Activated effector memory CD4-positive, alpha-beta T cell treated with Interleukin-2 at 50 U/mL for 16 hours (primary cell): ENCODE measurements at places on chromosomes 6 and 20.

- no peak for DNase-seq
These were observed 36.2 kb downstream of the FOXO3 start for GRCh38 chr6:108596956-108597355.

DNA sequence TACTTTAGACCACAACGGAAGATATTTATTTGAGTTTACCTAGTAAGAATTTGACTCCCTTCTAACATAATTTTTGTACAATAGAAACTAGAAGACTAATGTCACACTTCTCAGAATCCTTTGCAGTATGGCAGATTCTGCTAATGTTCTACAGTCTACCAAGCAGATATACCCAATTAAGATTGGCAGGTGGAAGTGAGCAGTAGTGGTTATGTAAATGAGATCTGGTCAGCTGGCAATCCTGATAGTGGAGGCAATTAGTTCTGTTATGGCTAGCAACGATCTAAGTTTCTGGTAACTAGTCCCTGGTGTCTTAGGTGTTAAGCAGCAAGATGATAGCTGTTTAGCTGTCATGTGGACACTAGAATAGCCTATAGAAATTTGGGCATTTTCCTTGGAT, 101.0 kb downstream of the CENPW start:
- DNase-seq, result no peak

- DNase-seq, result no peak
These were observed 47.2 kb upstream of the IPCEF1 start for GRCh38 chr6:154403788-154404187.

DNA sequence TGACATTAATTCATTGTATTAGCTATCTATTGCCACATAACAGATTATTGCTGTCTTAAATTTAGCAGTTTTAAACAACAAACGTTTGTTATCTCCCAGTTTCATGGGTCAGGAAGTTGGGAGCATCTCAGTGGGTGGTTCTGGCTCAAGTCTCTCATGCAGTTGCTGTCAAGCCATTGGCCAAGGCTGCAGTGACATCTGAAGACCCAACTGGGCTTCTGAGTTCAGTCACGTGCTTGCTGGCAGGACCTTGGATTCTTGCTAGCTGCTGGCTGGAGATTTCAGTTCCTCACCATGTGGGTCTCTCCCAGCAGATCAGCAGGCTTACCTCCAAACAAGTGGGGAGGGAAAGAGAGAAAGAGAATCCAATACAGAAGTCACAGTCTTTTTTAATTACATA, 152.6 kb upstream of the EXOC2 start:
- DNase-seq, result no peak

GRCh38 chr20:61037498-61037897, 214.6 kb upstream of the CDH4 start:
- no peak for DNase-seq

- peak; percentile 53 for DNase-seq
These were observed 675 bp upstream of the TRERF1 start for GRCh38 chr6:42452171-42453030.

- no peak for DNase-seq
These were observed 273.3 kb upstream of the JARID2 start for GRCh38 chr6:14972379-14973067.

DNA sequence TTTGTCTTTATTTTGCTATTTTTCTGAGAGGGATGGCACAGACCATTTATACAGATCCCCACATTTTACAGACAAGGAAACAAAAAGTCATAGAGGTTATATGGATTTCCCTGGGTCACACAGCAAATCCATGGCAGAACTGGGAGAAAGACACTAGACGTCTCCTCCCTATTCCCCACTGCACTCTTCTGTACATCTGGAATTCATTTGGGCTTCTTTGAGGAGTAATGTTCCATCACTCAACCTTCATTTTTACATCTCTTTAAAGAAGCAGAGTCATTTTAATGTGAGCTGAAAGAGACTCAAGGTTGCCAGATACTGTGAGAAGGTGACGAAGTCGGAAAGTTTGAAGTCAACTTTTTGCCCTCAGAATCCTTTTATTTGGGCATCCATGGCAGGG, 207.3 kb downstream of the OTOR start:
- no peak for DNase-seq

DNA sequence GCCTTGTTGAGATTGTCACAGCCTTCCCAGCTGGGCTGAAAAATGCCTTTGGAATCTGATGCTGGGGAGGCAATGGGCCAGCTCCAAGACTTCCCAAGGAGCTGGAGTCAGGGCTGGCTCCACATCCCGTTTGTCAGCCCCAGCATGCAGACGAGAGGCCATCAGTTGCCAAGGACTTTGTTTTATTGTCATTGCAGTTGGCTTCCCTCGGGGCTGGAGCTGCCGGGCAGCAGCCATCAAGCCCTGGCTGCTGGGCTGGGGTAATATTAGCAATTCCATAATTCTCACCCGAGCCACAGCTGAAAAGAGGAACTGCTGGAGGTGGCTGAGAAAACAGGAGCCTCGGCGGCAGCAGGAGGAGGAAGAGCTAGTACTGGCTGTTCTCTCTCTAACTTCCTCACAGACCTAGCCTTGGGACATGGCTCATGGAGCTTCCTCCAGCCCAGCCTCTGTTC, 182.5 kb downstream of the CDC5L start:
- DNase-seq, result no peak

DNA sequence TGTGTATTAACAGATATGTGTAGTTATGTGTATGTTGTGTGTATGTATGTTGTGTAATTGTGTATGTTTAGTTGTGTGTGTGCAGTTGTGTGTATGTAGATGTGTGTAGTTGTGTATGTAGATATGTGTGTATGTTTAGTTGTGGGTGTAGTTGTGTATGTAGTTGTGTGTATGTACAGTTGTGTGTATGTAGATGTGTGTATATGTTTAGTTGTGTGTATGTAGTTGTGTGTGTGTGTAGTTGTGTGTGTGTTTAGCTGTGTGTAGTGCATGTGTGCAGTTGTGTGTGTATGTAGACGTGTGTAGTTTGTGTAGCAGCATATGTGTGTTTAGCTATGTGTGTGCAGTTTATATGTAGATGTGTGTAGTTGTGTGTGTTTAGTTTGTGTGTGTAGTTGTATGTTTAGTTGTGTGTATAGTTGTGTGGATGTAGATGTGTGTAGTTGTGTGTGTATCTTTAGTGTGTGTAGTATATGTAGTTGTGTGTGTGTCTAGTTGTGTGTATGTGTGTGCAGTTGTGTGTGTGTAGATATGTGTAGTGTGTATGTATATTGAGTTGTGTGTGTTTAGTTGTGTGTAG, 16.3 kb downstream of the SIRT5 start:
- DNase-seq, result no peak

DNA sequence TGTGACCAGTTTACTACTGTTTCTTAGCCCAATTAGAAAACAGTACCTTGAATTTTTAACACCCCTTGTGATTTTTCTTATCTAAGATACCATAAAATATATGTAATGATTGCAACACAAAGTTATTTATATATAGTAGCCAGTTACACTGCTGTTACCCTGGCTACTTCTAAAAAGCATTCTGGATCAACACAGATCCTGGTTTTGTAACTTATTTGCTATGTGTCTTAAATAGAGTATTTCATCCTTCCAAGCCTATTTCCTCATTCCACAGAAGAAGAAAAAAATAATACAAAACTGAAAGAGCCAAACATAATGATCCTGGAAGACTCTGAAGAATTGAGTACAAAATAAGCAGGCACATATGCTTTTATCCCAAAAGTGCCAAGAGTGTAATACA, 19.0 kb upstream of the GSTA4 start:
- DNase-seq, result no peak

GRCh38 chr6:22322103-22323030, 25.5 kb upstream of the PRL start:
- DNase-seq, result no peak

DNA sequence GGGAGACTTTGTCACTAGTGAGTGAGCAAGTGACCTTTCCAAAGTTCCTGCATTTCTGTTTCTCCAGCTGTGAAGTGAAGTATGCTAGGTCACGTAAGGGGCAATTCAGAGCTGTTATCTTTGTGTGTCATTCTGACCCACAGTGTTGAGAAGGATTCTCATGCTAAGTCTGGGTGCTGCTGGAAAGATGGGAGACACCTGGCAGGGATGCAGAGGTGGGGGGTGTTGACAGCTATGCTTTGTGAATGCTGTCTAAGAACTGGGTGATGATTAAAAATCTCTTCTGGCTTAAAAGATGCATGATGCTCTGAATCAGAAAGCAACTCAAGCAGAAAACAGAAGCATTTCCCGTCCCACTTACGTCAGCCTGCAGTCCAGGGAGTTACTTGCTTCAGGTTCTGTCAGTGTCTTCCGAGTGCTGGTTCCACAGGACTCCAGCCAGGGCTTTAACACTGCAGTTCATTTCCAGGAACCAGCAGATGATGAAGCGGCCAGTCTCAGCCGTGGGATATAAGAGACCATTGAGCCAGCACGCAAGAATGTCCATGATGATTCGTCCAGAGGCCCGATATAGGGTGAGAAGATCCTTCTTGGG, 30.9 kb upstream of the ASXL1 start:
- no peak for DNase-seq

DNA sequence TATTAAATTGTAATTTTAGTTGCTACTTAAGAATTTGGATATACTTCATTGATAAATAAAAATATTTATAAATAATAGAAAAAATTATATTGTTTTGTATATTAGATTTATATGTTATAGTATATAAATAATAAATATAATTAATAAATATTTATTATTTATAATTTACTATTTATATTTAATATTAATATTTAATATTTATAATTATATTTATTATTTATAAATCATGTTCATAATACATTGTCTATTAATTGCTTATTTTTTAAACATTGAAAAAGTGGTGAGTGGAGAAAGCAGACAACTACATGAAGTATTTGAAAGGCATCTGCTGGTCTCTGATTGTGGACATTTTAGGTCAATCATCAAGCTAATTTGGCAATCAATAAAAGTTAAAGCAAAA, 464.5 kb downstream of the MMUT start:
- DNase-seq, result no peak

- no peak for DNase-seq
These were observed 16.8 kb downstream of the SLC17A2 start for GRCh38 chr6:25913741-25914140.

- no peak for DNase-seq
These were observed 68.9 kb upstream of the KCNQ5 start for GRCh38 chr6:72552938-72553337.

- DNase-seq, result no peak
These were observed 58.7 kb downstream of the BCKDHB start for GRCh38 chr6:80165143-80165542.

GRCh38 chr6:6377621-6378020, 57.2 kb upstream of the F13A1 start:
- DNase-seq, result no peak

DNA sequence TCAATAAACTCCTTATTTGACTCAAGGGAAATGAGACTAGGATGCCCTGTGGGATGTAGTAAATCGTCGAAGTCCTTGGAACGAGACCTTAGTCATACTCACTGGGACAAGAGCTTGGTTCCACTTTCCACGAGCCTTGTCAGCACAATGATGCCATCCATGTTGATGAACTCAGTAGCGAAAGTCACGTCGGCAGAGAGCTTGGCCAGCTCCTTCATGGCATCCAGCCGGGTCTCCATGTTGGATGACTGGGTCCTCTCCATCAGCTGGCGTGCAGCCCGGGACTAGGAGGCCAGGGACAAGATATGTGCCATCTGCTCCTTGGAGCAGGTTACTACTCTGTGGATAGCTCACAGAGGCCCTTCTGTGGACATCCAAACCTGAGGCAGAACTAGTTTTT, 17.5 kb downstream of the ELMO2 start:
- DNase-seq, result no peak

DNA sequence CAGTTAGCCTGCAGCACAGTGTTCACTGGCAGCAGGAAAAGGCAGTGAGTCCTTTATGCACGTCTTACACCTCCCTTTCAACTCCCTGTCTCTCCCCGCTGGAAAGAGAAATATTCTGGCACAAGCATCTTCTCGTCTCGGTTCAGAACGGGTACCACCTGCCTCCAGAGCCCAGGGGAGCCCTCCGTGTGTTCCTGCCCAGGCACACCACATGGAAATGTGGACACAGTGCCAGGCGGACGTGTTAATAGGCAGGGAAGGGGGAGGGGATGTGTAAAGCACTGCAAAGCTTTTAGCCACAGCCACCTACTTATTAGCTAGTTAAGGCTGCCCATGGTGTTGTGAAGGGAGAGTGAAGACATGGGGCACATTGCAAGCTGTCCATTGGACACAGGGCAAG, 219.7 kb downstream of the FARS2 start:
- DNase-seq, result no peak

GRCh38 chr6:34476921-34477320, 11.0 kb downstream of the PACSIN1 start:
- DNase-seq, result no peak
